ENCODE measurements at places on chromosomes 6 and 20.

GRCh38 chr6:34272013-34272926, 23.5 kb upstream of the SMIM29 start:
- peak; percentile 34 for DNase-seq

DNA sequence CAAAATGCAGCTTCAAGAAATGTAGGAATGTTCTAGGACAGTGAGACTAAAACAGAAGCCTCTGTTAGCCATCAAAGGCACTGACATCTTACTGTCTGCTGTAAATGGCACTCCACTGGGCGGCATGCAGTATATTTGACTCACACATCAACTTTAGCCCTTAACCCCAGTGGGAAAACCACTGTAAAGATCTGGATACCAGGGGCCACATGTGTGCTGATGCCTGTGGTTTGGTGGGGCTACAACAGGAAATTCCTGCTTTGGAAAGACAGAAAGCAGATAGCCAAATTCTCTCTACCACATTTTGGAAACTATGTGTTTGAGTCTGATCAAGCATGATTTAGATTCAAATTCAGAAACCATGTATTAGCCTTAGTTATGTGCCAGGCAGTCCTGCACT, 4.3 kb downstream of the PFDN4 start:
- no peak for DNase-seq

GRCh38 chr6:14440940-14441781, 323.6 kb downstream of the CD83 start:
- DNase-seq: no peak

DNA sequence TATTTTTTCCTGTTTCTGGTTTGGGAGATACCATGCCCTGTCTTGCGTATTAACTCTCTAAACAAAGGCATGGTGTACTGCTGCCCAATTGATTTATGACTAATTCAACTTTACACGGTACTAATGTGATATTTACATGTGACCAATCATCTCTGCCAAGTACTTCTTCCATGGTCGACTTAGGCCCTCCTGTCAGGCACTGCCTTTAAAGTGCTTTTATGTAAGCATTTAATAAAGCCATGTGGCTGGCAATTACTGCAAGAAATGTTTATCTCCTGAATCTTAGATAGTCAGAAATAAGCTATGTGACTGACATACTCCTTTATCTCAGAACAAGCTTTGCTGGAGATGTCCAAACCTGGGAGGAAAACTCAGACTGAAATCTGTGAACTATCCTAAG, 323.4 kb downstream of the BTBD3 start:
- no peak for DNase-seq

GRCh38 chr20:39880890-39881289, 808.1 kb downstream of the MAFB start:
- DNase-seq: no peak

DNA sequence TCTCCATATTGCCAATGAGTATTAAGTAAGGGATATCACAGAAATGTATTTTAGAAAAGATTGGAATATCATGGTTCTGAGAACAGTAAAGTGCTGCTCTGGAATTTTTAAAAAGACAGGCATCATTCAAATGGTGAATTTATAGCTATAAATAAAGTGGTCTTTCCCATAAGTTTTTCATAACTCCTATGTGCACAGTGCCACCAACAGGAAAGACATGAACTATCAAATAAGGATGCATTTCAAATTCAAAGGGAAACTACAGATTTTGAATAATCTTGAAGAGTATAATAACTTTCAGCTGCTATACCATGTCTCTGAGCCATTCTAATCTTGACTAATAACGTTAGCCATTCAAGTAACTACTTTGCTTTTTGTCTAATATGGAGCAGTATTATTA, 456.8 kb upstream of the GJE1 start:
- DNase-seq: no peak

GRCh38 chr6:63705707-63706106, 70.1 kb downstream of the PHF3 start:
- DNase-seq: no peak

- DNase-seq: no peak
Observed at GRCh38 chr6:2773449-2773848, 8.3 kb downstream of the WRNIP1 start.

- DNase-seq: no peak
Observed at GRCh38 chr20:39019805-39020325, 57.7 kb downstream of the DHX35 start.

GRCh38 chr6:119493980-119494379, 144.4 kb upstream of the MAN1A1 start:
- no peak for DNase-seq

- DNase-seq: peak; percentile 3
Observed at GRCh38 chr6:114989279-114989964, 646.6 kb upstream of the HS3ST5 start.

DNA sequence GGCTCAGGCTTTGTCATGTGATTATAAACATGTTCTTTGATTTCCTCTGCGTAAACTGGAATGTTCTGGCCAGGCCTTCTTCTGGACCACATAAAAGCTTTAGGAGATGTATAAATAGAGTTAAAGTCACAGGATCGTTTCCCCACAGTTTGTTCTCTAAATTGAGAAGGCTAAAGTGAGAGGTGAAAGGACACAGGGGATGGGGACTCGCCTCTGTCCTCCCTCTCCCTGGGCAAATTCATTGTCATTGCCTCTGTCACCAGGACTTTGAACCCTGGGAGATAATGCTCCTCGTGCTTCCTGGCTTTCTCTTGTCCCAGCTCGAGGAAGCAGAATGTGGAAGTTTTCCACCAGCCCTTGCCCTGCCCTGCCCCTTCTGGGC, 20.3 kb upstream of the ZFAND3 start:
- DNase-seq: no peak

DNA sequence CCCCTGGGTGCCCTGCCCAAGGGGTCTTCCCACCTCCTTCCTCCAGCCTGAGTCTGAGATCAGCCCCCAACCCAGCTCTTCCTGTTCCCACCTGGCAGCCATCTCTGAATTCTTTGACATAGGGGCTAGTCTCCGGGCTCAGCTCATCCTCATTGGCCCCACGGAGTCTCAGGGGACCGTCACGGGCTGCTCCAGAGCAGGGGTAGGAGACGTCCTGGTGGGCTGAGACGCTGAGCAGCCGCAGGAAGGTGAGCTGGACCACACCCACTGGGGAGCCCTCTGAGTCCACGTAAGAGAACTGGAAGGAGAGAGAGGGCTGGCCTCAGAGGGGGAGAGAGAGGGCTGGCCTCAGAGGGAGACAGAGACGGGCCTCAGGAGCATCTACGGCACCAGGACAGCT, 28.1 kb downstream of the COL11A2 start:
- DNase-seq: no peak

- no peak for DNase-seq
Observed at GRCh38 chr6:15845492-15845891, 182.7 kb upstream of the DTNBP1 start.

GRCh38 chr6:143109196-143109595, 48.5 kb downstream of the AIG1 start:
- DNase-seq: no peak

GRCh38 chr6:169387809-169388383, 134.2 kb upstream of the THBS2 start:
- DNase-seq: no peak

DNA sequence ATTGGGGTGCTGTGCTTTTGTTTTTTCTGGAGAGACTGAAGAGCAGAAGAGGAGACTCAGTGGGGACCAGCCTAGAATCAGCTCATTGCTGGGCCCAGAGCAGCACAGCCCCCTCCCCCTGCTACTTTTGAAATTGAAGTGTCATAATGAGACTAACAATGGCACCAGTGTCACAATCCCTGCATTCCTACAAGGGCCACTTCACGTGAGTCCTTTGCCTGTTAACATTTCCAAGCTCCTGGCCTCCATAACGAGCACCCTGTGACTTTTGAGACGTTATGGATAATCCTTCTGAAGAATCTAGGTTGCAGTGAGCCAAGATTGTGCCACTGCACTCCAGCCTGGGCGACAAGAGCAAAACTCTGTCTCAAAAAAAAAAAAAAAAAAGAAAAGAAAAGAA, 41.7 kb downstream of the CNBD2 start:
- DNase-seq: no peak

- DNase-seq: no peak
Observed at GRCh38 chr6:105608711-105609374, 206.0 kb upstream of the PREP start.

- DNase-seq: peak; percentile 84
Observed at GRCh38 chr20:35146920-35147574, at the start of gene EDEM2. EDEM2 (minus strand) TSS chr20:35147336; CDS start chr20:35147258, 78 bp downstream.

- DNase-seq: no peak
Observed at GRCh38 chr6:170438402-170438753, 114.7 kb downstream of the PSMB1 start.

- DNase-seq: no peak
Observed at GRCh38 chr6:150334790-150335783, 33.7 kb upstream of the IYD start.

DNA sequence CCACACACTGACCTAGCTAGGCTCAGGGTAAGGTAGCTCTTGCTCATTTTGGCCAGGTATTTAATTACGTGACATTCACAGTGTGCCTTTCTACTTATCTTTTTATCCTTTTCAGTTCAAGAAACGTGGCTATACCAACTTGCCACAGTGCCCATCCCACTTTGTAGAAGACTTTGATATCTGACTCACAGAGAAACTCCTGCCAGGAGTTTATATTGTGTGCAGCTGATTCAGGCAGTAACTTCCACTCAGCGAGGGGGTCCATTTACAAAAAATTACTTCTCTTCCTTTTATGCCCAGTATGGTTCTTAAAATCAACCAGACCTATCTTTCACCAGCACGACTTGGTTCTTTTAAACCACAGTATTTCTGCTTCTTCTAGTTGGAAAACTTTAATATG, 75.6 kb downstream of the PRL start:
- no peak for DNase-seq

- no peak for DNase-seq
Observed at GRCh38 chr20:2260250-2260649, 35.6 kb upstream of the TGM3 start.

GRCh38 chr6:56652231-56652630, 9.5 kb upstream of the DST start:
- DNase-seq: no peak

- no peak for DNase-seq
Observed at GRCh38 chr6:105791179-105791578, 295.0 kb upstream of the PRDM1 start.

- no peak for DNase-seq
Observed at GRCh38 chr20:8394308-8394945, 262.4 kb downstream of the PLCB1 start.

- no peak for DNase-seq
Observed at GRCh38 chr6:45199554-45199953, 128.6 kb upstream of the RUNX2 start.

GRCh38 chr6:83341765-83342164, 89.1 kb downstream of the ME1 start:
- no peak for DNase-seq

GRCh38 chr6:147999001-147999540, 343.6 kb upstream of the SASH1 start:
- no peak for DNase-seq

- no peak for DNase-seq
Observed at GRCh38 chr6:41675176-41675775, 37.0 kb downstream of the MDFI start.

DNA sequence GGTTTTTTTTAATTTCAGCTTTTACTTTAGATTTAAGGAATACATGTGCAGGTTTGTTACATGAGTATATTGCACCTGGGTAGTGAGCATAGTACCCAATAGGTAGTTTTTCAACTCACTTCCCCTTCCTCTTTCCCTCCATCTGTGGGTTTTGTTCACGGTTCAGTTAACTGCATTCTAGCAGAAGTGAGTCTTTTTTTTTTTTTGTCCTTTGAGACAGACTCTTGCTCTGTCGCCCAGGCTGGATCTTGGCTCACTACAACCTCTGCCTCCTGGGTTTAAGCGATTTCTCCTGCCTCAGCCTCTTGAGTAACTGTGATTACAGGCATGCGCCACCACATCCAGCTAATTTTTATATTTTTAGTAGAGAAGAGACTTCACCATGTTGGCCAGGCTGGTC, 8.7 kb downstream of the UBR2 start:
- peak; percentile 56 for DNase-seq

DNA sequence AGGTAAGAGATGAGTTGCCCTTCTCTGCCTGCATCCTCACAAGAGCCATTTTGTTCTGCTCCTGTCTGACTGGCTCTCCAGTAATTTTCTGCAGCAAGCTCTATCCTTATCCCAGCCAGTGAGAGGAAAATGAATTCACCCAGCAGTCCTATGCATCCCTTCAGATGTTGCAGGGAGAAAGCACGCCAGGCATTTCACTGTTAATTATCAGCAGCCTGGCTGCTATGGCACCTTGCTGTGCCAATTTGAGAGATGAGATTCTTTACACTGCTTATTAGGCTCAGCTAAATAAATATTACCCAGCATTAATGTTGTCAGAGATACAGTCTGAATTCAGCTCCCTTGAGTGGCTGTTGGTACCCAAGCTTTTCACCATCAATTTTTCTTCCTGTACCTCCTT, 61.1 kb upstream of the SNAP25 start:
- DNase-seq: no peak

DNA sequence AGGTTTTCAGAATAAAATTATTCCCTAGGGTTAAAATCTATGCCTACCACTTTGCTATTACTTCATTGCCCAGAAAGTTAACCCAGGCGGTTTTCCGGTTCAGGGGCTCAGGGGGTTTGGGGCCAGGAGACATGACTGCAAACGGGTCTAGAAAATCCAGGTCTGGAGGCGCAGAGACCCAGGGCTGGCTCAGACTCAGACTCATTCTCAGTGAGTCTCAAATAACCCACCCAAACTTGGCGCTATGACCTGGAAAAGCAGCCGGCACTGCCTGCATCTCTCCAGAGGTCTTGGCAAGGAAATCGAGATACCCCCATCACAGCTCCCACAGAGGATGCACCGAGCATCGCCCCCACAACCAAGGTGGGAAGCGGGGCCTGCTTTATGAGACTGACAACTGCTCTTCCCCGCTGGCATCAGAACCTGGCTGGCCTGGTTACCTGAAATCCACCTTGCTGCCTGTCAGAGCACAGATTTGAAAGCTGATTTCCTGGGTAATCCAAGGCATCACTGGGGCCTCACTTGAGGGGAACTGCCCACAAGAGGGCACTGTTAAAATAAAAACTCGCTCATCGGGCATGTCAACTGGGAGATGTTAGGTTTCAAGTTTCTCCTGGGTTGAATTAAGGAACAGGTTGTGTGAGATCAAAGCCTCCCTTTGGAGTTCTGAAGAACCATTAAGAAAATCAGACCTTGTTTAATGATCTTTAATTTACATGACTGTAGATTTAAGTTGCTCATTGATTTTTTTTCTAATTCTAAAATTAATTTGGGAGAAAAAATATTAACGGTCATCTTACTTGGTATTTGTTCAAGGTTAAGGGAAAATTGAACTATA, 55.1 kb downstream of the KIF16B start:
- no peak for DNase-seq

- DNase-seq: no peak
Observed at GRCh38 chr20:1392443-1392692, 486 bp downstream of the FKBP1A start.

- DNase-seq: no peak
Observed at GRCh38 chr6:135451617-135452190, 45.8 kb downstream of the AHI1 start.

DNA sequence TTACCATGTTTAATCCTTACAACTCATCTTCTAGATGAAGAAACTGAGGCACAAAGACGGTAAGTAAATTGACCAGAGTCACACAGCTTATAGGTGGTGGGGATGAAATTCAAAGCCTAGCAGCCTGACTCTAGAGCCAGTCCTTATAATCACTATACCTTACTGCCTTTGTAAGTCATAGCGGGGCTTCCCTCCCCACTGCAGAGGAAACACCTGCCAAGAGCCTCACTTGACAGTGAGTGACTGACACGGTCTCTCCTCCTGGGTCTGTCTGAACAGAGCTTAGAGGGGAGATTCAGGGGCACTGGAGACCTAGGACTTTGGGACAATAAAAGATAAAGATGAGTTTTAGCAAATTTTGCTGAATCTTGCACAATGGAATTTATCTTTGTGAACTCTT, 12.8 kb downstream of the SUN5 start:
- no peak for DNase-seq
